Ascending aorta (tissue), 2 donors: ENCODE measurements at places on chromosomes 5 and 9. TPM values are rescaled to one million over a fixed set of nuclear protein-coding genes. Genes with fewer than 3 reads are reported as not detected.

- no peaks in the 10 kb centered on the region for H3K4me1 ChIP-seq
- H3K4me3 ChIP-seq, result no peak overlapping the region
- no peak overlapping the region for H3K27ac ChIP-seq
- no peaks in the 10 kb centered on the region for H3K36me3 ChIP-seq
- no peaks in the 10 kb centered on the region for H3K27me3 ChIP-seq
- DNase-seq, result no peak
Measured at GRCh38 chr9:98690686-98691085, 18.0 kb downstream of the GABBR2 start.

DNA sequence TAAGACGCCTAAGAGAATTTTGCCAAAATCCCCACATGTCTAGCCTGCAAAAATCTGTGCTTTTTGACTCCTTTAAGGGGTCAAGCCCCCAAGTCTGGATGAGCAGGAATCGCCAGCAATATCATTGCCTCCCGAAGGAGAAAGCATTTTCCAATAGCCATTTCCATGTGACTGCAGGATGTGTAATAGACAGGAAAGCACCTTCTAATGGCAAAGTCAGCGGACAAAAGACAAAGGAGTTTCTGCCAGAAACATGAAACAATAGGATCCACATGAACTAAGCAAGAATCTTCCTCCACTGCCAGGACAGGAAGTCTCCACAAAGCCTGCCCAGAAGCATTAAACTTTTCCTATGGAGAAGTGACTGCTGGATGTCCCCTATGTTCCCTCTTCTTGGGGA is 177.1 kb upstream of the PCSK5 start:
- no peaks in the 10 kb centered on the region for H3K36me3 ChIP-seq
- H3K27ac ChIP-seq, result no peak overlapping the region
- no peak for DNase-seq
- H3K27me3 ChIP-seq, result no peaks in the 10 kb centered on the region

- no peak for DNase-seq
- H3K27me3 ChIP-seq, result no peaks in the 10 kb centered on the region
- H3K4me3 ChIP-seq, result no peak overlapping the region
- H3K4me1 ChIP-seq, result no peaks in the 10 kb centered on the region
Measured at GRCh38 chr5:109853377-109853776, 163.7 kb downstream of the MAN2A1 start.

- no peak for DNase-seq
- H3K4me1 ChIP-seq, result no peaks in the 10 kb centered on the region
- H3K27ac ChIP-seq, result no peak overlapping the region
- H3K36me3 ChIP-seq, result no peaks in the 10 kb centered on the region
Measured at GRCh38 chr9:101727612-101728524, 10.6 kb downstream of the GRIN3A start.

- peaks cover 4% of the 10 kb centered on the region for H3K4me1 ChIP-seq
Measured at GRCh38 chr9:109101810-109102209, 17.9 kb downstream of the TMEM245 start.

- no peak overlapping the region for H3K4me3 ChIP-seq
- no peak overlapping the region for H3K27ac ChIP-seq
- no peak for DNase-seq
- no peaks in the 10 kb centered on the region for H3K4me1 ChIP-seq
- H3K36me3 ChIP-seq, result no peaks in the 10 kb centered on the region
- H3K27me3 ChIP-seq, result no peaks in the 10 kb centered on the region
Measured at GRCh38 chr5:75113354-75114113, 61.2 kb upstream of the GCNT4 start.

- H3K4me3 ChIP-seq, result no peak overlapping the region
- H3K36me3 ChIP-seq, result no peaks in the 10 kb centered on the region
- H3K27ac ChIP-seq, result no peak overlapping the region
- no peaks in the 10 kb centered on the region for H3K27me3 ChIP-seq
Measured at GRCh38 chr5:142079306-142079721, 29.3 kb upstream of the NDFIP1 start.

DNA sequence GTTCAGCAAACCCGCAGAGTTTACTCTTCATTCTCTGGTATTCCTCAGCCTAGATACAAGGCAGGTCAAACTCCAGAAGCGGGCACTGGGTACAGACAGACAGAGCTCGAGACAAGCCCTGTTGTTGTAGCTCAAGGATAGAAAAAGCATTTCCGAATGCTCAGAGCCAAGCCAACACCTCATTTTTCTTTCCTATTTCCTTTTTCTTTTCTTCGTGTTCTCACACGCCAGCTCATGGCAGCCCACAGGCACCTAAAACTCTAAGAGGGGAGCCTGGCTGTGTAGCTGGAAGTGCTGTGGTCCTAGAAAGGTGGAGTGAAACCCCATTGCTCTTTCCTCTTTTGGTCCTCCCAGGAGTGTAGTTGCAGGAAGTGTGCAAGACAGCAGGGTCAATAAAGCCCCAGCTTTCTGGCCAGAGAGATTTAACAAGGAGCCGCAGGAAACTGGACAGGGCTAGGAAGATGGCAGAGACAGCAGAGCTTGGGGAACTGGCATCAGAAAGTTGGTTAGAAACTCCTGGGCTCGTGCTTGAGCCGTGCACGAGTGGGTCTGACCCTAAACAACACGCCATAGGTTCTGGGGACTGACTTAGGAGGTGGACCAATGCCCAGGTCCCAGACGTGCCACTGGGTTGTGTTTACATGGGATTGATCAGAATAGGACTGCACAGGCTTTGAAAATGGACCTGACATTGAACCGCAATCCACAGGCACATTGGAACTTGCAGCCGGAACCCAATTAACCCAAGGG is 41.6 kb downstream of the ADAMTS2 start:
- no peaks in the 10 kb centered on the region for H3K4me1 ChIP-seq
- H3K27ac ChIP-seq, result peak overlapping the region; percentile 51
- H3K36me3 ChIP-seq, result no peaks in the 10 kb centered on the region
- DNase-seq, result no peak

GRCh38 chr5:124878583-124879342 is 132.3 kb upstream of the ZNF608 start:
- H3K36me3 ChIP-seq, result no peaks in the 10 kb centered on the region
- H3K27me3 ChIP-seq, result no peaks in the 10 kb centered on the region

DNA sequence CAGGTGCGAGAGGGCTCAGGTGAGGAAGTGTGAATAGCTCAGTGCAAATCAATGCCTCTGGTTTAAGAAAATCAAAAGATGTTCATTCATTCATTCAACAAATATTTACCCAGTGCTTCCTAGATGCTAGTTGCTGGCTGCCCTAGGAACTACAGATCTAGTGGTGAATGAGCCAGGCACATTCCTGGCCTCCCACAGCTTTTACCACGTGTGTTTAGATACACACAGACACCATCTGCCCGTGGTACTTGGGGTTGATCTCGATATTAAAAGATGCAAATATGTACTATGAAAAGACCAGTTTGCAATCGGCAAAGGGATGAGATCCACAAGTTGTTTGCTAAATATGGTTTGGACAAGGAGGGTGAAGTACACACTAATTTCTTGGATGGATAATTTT is 78.2 kb downstream of the GTF3C4 start:
- no peaks in the 10 kb centered on the region for H3K4me1 ChIP-seq
- H3K27me3 ChIP-seq, result no peaks in the 10 kb centered on the region
- no peak for DNase-seq
- H3K4me3 ChIP-seq, result no peak overlapping the region
- H3K27ac ChIP-seq, result no peak overlapping the region

GRCh38 chr9:91211414-91211813 is 150.3 kb downstream of the AUH start:
- H3K27me3 ChIP-seq, result no peaks in the 10 kb centered on the region
- H3K4me1 ChIP-seq, result peaks cover 10% of the 10 kb centered on the region
- no peak overlapping the region for H3K4me3 ChIP-seq
- no peaks in the 10 kb centered on the region for H3K36me3 ChIP-seq
- H3K27ac ChIP-seq, result no peak overlapping the region
- no peak for DNase-seq

DNA sequence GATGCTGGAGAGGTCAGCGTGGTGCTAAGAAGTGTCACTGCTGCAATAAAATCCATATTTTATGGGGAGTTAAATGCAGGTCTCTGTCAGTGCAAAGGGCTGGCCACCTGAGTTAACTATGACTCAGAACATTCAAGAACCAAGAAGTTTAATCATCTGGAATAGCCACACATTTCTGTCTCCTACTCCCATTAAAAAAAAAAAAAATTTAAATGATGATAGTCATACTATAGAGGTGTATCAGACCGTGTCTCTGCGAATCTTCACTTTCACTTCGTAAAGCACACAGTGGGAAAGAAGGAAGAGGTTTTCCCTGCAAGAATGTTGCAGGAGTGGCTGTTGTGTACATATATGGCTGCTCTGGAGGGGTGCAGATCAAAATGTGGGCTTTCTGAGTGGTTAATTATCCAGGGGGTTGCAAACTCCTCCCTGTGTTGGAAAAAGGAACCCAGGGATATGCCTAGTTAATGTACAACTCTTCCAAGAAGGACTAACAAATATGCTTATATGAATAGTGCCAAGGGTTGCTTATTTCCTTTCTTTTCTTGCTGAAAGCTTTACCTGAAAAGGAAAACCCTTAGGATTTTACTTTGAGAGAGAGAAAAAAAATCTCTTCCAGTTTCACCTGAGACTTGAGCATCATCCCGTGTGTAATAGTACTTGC is 1.5 kb downstream of the CDH6 start:
- peak overlapping the region; percentile 61 for H3K4me3 ChIP-seq
- H3K36me3 ChIP-seq, result no peaks in the 10 kb centered on the region
- H3K27me3 ChIP-seq, result no peaks in the 10 kb centered on the region
- no peak for DNase-seq

GRCh38 chr5:163384669-163385068 is 52.7 kb upstream of the CCNG1 start:
- no peak for DNase-seq
- no peaks in the 10 kb centered on the region for H3K36me3 ChIP-seq
- no peak overlapping the region for H3K4me3 ChIP-seq
- no peak overlapping the region for H3K27ac ChIP-seq
- H3K27me3 ChIP-seq, result no peaks in the 10 kb centered on the region
- no peaks in the 10 kb centered on the region for H3K4me1 ChIP-seq

DNA sequence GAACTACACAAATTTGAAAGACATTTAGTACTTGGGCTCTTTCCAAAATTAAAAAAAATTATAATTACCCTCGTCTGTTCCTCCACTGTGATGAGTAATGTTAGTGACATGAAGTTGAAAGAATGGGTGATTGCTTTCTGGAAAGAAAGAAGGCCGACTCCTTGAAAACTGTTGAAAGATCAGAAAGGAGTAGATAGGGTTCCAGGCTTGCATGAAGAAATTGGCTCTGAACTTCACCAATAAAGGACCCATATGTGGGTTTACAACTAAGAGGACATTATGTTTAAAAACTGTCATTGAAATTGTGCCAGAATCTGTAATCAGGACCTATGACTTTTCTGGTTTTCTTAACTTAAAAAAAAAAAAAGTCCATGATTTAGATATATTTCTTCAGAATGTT is 20.7 kb upstream of the MOCS2 start:
- no peak overlapping the region for H3K4me3 ChIP-seq
- no peaks in the 10 kb centered on the region for H3K27me3 ChIP-seq
- no peaks in the 10 kb centered on the region for H3K36me3 ChIP-seq
- DNase-seq, result no peak
- H3K27ac ChIP-seq, result no peak overlapping the region
- no peaks in the 10 kb centered on the region for H3K4me1 ChIP-seq

DNA sequence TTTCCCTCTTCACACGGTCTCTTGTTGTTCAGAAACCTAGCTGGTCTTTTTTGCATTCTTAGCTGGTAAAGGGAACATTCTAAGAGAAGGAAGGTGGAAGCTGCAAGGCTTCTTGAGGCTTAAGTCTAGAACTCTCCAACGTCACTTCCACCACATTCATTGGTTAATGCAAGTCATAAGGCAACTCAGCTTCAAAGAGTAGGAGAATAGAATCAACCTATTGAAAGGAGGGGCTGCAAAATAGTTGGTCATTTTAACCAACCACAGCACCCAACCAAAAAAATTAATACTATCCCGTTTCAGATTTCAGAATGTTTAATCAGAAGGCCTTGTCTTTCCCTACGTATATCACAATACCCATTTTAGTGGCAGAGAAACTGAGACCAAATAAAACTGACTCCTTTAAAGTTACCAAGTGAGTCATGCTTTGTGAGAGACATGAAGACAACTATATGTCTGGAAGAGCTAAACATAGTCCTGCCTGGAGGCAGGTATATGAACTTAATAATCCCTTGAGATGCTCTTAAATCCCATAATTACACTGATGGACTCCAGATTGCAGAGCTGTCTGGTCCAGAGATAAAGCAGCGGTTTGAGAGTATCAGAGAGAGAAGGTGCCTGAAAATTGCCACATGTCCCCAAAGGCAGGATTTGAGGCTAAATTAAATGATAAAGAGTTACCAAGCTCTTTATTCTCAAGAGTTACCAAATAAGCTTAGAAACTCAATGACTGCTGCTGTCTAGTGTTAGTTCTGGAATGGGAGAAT is 14.4 kb downstream of the DOCK8 start:
- no peak overlapping the region for H3K4me3 ChIP-seq
- DNase-seq, result no peak
- H3K36me3 ChIP-seq, result no peaks in the 10 kb centered on the region
- no peaks in the 10 kb centered on the region for H3K27me3 ChIP-seq
- H3K27ac ChIP-seq, result no peak overlapping the region

- H3K27ac ChIP-seq, result no peak overlapping the region
- no peaks in the 10 kb centered on the region for H3K36me3 ChIP-seq
- H3K4me3 ChIP-seq, result no peak overlapping the region
- no peak for DNase-seq
- peaks cover 6% of the 10 kb centered on the region for H3K27me3 ChIP-seq
Measured at GRCh38 chr9:132489536-132489935, 79.5 kb downstream of the CFAP77 start.

DNA sequence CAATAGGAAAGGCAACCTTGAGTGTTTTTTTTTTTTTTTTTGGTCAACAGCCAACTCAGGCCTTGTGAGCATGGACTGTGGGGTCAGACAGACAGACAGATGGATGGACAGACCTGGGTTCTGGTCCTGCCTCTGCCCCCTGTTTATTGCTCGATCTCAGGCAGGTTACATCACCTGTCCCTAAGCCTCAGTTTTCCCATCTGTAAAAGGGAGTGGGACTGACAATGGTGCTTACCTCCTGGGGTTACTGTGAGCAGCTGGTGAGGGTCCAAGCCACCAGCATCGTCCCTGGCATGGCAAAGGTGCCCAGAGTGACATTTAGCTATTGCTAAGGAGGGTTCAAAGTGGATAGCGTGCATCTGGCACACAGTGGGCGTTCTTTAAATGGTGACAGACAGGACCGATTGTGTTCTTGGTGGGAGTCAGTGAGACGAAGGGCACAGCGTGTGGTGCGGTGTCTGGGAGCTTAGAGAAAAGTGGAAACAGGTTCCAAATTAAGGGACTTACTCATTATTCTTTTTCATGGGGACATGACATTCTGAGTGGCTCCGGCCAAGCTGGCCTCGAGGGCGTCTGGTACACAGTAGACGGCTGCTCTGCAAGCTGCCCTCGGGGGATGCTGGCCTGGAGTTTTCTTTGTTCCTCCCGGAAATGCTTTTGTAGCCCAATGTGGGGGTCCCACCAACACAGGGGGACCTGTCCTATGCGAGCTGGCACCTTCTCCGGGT is 72.1 kb downstream of the COL27A1 start:
- no peak for DNase-seq
- no peak overlapping the region for H3K4me3 ChIP-seq
- no peak overlapping the region for H3K27ac ChIP-seq

Gene WWC1
- not detected for total RNA-seq

Gene DBH
- not detected for total RNA-seq

Gene TAS2R1
- not detected for total RNA-seq

Gene FRMPD1
- total RNA-seq, result not detected

Gene NR2F1-AS1
- total RNA-seq, result 0.85 TPM

Gene INSL4
- total RNA-seq, result not detected
